Left ventricle myocardium superior (tissue), 1 donor: ENCODE measurements at places on chromosomes 7 and 10.

DNA sequence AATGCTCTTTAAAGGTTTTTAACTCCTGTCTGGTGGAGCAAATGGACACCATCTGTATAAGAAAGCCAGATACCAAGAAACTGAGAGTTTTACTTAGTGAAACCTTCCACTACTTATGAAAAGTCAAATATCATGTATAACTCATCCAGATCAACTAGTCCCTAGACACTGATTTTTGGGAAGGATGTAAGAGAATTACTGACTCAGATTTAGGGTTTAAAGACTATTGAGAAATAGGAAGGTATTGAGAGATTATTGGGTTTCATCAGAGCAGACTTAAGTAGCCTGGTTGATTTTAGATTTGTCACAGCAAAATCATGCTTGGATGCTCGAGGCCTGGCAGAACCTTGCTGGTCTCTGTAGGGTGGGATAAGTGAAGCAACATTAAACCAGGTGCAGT lies 3.1 kb downstream of the CSTF2T start:
- no peak for DNase-seq

GRCh38 chr7:126411032-126411820 lies 841.5 kb downstream of the GRM8 start:
- DNase-seq: no peak

DNA sequence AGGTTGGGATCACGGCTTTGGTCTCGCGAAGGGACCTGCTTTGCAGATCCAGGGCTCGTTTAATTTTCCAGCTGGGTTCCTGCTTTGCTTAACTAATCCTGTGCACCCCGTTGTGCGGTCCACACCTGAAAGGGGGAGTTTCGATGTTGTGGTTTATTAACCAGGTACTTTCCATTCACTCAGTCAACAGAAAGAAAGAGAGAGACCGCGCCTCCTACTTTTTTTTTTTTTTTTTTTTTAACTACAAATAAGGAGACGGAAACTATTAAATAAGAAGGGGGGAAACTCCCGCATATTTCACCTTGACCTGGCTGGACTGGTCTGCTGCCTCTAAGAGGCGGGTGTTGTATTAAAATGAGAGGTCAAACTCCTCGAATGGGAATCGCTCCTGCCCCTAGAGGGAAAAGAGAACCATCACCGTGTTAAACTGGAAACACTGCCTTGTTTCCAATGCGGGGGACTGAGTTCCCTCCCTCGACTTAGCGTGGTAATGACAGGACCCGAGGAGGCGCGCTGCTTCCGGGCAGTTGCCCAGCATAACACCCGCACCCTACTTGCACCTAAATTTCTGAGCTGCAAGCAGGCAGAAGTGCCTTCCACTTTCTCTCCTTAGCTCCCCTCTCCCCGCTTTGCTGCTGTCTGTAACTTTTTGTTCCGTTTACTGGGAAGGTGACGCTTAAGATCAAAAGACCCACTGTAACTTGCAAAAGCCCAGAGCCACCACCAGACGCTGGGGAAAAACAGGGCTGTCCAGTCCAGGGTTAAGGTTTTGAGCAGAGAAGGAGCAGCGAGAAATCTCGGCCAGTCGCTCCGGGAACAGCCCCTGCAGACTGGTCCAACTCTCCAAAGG lies 1.1 kb upstream of the ITGB8 start:
- peak; percentile 62 for DNase-seq

- DNase-seq: no peak
These were observed 76.6 kb downstream of the TCF7L2 start for GRCh38 chr10:113026679-113027078.

- no peak for DNase-seq
These were observed 78.0 kb upstream of the TNS3 start for GRCh38 chr7:47659664-47660462.

- DNase-seq: no peak
These were observed 1.5 kb upstream of the FAM53B start for GRCh38 chr10:124745673-124746072.

GRCh38 chr7:77351539-77352004 lies 64.6 kb downstream of the GSAP start:
- DNase-seq: peak; percentile 26

DNA sequence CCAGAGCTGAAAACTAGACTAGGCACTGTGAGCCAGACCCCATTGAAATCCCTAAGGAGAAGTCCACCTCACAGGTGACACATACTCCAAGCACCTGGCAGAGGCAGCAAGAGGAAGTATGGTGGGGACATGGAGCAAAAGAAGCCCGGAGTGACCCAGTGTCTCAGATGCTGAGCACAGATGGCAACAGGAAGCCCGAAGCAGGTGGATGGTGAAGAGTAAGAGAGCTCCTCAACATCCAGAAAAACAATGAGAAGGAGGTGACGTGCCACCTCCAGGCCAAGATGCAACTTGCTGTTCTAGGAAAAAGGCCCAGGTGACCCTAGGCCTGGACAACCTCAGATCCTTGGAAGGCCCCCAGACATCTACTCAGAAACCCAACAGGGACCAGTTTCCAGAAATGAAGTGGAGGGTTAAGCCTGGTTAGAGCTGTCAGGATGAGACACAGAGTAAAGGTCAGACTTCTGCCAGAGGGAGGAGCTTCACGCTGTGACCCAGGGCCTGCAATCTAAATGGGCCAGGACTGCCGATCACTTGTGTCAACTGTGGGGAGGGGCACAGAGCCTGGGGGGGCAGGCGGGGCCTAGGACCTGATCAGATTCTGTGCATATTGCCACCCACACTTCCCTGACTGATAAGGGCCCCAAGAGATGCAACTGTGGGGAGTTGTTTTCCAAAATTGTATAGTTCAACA lies 2.4 kb upstream of the COBL start:
- no peak for DNase-seq

GRCh38 chr10:133160826-133161471 lies 930 bp downstream of the KNDC1 start:
- no peak for DNase-seq

GRCh38 chr7:102024769-102025391 lies 207.5 kb downstream of the CUX1 start:
- DNase-seq: peak; percentile 43

DNA sequence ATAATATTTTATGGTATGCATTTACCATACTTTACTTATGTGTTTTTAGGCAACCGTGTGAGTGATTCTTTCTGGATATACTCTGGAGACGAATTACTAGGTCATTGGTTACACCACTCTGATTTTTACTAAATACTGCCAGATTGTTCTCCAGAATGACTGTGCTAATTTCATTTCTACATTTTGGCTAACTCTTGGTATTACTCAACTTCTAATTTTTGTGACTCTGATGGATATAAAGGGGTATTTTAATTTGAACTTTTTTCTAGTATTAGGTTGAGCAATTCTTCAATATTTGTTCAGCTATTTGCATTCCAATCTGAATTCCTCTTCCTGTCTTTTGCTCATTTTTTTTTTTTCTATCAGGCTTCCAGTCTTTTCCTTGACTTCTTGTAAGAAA lies 223.6 kb downstream of the MDFIC start:
- no peak for DNase-seq

- DNase-seq: no peak
These were observed 108.2 kb downstream of the OSBPL3 start for GRCh38 chr7:24871770-24872169.

DNA sequence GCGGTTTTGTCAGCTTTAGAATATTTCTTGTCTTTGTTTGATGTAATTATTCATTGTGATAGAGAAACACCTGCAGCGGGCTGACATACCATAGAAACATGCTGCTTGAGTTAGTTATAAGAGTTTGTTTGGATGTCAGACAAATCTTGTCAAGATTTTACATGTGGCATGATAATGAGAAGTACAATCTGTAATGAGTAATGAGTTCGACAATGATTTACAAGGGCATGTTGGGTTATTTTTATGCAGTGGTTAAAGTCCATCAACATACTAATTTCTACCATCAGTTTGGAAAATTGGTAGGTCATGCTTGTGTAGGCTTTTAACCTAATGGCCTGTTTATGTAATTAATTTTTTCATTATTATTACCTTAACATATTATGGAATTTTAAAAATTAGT lies 31.3 kb downstream of the FZD1 start:
- DNase-seq: no peak

DNA sequence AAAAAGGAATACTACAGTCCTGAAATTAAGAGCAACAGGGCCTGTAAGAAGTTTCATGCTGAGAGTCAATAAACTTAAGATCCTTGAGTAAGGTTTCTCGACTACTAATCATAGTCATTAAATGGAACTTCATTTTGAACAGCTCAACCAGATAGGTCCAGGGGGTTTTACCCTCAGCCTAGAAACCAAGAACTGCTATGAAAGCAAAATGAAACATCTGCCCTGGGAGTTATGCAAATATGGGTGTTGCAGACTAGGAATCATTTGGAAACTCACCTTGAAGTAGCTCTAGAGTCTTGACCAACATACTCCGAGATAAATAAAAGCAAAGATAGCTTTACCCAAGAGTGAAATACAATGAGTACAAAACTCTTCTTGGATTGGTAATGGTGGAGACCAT lies 128.0 kb downstream of the HGF start:
- DNase-seq: no peak

GRCh38 chr10:62057850-62058249 lies 156.4 kb downstream of the ARID5B start:
- DNase-seq: no peak

- DNase-seq: peak; percentile 55
These were observed 37.4 kb upstream of the DUSP5 start for GRCh38 chr10:110460111-110460809.

DNA sequence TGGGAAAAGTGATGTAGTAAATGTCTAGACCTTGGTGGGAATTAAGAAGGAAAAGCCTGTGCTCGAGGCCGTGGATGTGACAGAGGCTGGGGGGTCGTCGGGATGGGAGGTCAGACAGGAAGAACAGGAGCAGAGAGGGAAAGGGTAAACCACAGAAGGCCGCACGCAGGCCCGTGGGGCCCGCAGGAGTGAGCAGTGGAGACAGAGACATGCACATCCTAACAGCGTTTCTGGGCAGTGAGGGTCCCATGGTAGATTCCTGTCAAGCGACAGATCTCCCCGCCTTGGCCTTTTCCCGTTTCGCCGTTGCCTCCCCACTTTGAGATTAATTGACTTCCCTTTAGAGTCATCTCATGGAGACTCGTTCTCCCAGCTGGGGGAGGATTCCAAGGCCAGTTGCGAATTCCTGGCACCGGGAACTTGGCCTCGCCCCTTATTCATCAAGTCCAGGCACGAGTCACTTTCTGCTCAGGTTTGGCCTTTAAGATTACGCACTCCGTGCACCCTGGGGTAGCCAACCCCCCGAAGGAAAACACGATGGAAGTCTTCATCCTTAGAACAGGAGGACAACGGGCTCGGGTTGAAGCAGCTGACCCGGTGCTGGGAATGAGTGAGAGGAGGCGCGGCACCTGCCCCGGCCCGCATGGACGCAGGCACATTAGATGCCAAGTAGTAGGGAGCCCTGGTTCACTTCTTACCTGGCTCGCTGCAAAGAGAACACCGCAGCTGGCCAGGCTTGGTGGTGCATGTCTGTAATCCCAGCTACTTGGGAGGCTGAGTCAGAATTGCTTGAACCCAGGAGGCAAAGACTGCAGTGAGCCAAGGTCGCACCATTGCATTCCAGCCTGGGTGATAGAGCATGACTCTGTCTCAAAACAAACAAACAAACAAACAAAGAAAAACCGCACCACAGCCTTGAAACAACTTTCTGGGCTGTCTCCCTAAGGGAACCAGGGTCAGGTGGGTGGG lies 315.2 kb upstream of the SHH start:
- no peak for DNase-seq

DNA sequence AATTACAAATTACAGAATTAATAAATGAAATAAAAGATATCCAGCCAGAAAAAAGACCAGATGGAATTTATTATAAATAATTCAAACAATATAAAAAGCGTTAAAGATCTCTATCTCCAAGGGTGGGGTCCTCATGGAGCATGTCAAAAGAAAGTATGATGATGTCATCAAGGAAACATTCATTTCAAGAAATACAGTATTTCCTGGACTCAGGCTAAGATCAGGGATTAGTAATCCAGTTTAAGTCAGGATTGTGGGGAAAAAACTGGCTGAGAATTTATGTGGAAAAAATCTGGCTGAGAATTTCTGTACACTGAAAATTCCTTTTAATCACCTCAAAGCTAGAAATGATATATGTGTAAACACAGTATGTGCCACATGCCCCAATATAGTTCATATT lies 1075.3 kb downstream of the XPNPEP1 start:
- DNase-seq: no peak

DNA sequence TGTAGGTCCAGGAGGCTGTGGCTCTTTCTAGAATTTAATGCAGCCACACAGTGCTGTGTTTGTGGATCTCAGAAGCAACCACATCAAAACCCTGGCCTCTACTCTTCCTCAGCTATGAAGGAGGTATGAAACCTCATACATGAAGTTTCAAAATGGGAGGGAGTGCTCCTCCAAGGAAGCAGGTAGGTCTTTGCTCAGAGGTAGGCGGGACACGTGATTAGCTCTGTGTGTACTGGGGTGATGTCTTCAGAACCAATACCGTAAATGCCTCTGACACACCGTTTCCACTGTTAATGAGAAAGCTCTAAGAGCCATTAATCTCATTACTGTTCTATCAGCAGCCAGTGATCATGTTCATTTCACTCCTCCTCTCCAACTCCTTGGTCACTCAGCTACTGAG lies 126.1 kb downstream of the PLXNA4 start:
- DNase-seq: no peak

- DNase-seq: no peak
These were observed 16.0 kb downstream of the RNF32 start for GRCh38 chr7:156656598-156656997.

- DNase-seq: peak; percentile 44
These were observed 174.9 kb upstream of the NRP1 start for GRCh38 chr10:33509231-33509831.

- DNase-seq: no peak
These were observed 4.2 kb upstream of the IKZF1 start for GRCh38 chr7:50300336-50300735.

- no peak for DNase-seq
These were observed 16.9 kb upstream of the AKR1E2 start for GRCh38 chr10:4809156-4809555.

GRCh38 chr10:79941585-79942210 lies 7.2 kb downstream of the SFTPD start:
- no peak for DNase-seq

DNA sequence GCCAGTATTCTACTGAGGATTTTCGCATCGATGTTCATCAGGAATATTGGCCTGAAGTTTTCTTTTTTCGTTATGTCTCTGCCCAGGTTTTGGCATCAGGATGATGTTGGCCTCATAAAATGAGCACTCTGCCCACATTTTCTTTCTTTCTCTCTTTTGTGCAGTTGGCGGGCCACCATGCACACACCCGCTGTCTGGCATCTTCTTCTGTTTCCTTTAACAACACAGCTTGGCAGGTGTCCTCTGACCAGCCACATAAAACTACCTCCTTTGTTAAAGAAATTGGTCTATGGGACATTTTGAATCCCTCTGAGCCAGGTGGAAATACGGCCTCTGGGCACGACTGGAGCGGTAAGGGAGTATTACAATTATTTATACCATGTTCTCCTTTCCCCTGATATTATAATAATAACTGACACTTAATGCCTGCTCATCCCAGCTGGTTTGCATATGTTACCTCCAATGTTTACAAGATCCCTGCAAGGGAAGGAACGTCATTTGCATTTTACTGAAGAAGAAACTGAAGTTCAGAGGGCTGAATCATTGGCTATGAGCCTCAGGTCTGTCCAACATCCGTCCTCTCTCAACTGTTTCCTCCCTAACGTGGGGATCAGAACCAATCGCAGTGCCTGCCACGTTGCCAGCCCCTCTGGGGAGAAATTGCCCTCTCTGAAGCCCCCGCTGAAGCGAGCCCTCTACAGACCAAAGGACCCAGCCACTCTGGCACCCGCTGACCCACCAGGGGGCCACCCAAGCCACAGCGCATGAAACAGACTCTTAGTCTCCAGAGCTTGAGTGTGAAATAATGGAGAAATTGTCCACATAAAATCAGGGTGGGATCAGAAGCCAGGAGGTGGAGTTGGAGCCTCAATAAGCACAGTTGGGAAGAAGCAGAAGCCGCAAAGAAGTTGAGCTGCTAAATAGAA lies 125.0 kb upstream of the FOXK1 start:
- no peak for DNase-seq
